ENCODE measurements at places on chromosomes 7 and 10.

GRCh38 chr10:59098831-59099452, 77.5 kb upstream of the PHYHIPL start:
- H3K27ac ChIP-seq: no peak overlapping the region
- H3K27me3 ChIP-seq: no peaks in the 10 kb centered on the region
- no peak for DNase-seq
- no peaks in the 10 kb centered on the region for H3K36me3 ChIP-seq

- H3K27me3 ChIP-seq: no peaks in the 10 kb centered on the region
- H3K27ac ChIP-seq: no peak overlapping the region
- DNase-seq: no peak
- H3K36me3 ChIP-seq: peaks cover 47% of the 10 kb centered on the region
- no peak overlapping the region for H3K4me3 ChIP-seq
- no peaks in the 10 kb centered on the region for H3K4me1 ChIP-seq
Measured at GRCh38 chr10:68784476-68784875, 42.9 kb upstream of the STOX1 start.

- H3K4me1 ChIP-seq: peaks cover 69% of the 10 kb centered on the region
- peaks cover 4% of the 10 kb centered on the region for H3K36me3 ChIP-seq
- H3K27me3 ChIP-seq: no peaks in the 10 kb centered on the region
- no peak overlapping the region for H3K27ac ChIP-seq
Measured at GRCh38 chr10:80199828-80200227, 5.5 kb downstream of the ANXA11 start.

- no peak overlapping the region for H3K27ac ChIP-seq
- no peak overlapping the region for H3K4me3 ChIP-seq
- no peaks in the 10 kb centered on the region for H3K27me3 ChIP-seq
- H3K4me1 ChIP-seq: no peaks in the 10 kb centered on the region
Measured at GRCh38 chr7:4216016-4216415, 466.1 kb upstream of the FOXK1 start.

- H3K4me1 ChIP-seq: peaks cover 19% of the 10 kb centered on the region
- DNase-seq: peak; percentile 57
- no peaks in the 10 kb centered on the region for H3K27me3 ChIP-seq
- H3K36me3 ChIP-seq: no peaks in the 10 kb centered on the region
Measured at GRCh38 chr7:37352974-37353948, 95.4 kb downstream of the ELMO1 start.

DNA sequence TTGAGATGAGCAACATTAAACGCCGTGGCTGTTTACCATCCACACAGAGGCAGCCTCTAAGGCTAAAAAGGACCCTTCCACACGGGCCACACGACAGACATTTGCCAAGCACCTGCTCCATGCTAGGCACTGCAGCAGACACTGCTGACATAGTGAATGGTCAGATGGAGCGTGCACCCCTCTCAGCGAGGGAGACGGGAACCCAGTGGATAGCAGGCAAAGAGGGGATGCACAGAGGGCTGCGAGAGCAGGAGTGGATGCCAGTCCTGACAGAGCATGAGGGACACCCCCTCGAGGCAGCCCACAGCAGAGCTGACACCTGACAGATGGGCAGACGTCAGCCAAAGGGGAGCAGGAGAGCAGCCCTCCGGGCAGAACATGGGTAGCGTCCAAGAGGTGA, 5.6 kb upstream of the STK32C start:
- DNase-seq: no peak
- peaks cover 6% of the 10 kb centered on the region for H3K4me1 ChIP-seq
- H3K27me3 ChIP-seq: no peaks in the 10 kb centered on the region
- no peak overlapping the region for H3K27ac ChIP-seq
- H3K36me3 ChIP-seq: no peaks in the 10 kb centered on the region

- no peaks in the 10 kb centered on the region for H3K4me1 ChIP-seq
- no peak overlapping the region for H3K27ac ChIP-seq
- H3K27me3 ChIP-seq: no peaks in the 10 kb centered on the region
- H3K4me3 ChIP-seq: no peak overlapping the region
- H3K36me3 ChIP-seq: no peaks in the 10 kb centered on the region
- no peak for DNase-seq
Measured at GRCh38 chr7:100378114-100378755, 4.9 kb downstream of the PILRA start.

DNA sequence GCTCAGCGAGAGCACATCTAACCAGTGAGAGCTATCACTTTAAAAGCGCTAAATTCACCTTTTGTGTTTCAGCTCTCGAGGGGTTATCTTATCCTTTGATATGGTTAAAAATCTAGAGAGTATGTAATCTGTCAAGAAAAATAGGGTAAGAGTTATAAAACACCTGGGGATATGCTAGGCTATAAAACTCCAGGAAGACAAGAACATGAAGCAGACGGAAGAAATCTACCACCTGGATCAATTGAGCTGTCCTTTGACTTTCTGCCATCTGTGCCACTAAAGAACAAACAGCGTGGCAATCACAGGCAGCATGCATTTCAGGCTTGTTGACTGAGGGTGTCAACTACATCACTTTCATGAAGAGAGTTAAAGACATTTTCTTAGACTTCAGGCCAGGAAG, 83.1 kb downstream of the ZNF248 start:
- no peak overlapping the region for H3K27ac ChIP-seq
- no peaks in the 10 kb centered on the region for H3K36me3 ChIP-seq
- DNase-seq: no peak
- H3K27me3 ChIP-seq: no peaks in the 10 kb centered on the region
- H3K4me1 ChIP-seq: no peaks in the 10 kb centered on the region
- H3K4me3 ChIP-seq: no peak overlapping the region

GRCh38 chr10:69416695-69417094, at the start of gene TACR2:
TACR2 (minus strand) TSS chr10:69416918; CDS start chr10:69416323, 595 bp downstream.
- no peaks in the 10 kb centered on the region for H3K4me1 ChIP-seq
- no peaks in the 10 kb centered on the region for H3K27me3 ChIP-seq

- H3K4me3 ChIP-seq: no peak overlapping the region
- no peaks in the 10 kb centered on the region for H3K36me3 ChIP-seq
- no peak for DNase-seq
- H3K27me3 ChIP-seq: no peaks in the 10 kb centered on the region
- no peak overlapping the region for H3K27ac ChIP-seq
Measured at GRCh38 chr10:93554316-93554663, 12.2 kb upstream of the FFAR4 start.

- no peak overlapping the region for H3K4me3 ChIP-seq
- H3K27me3 ChIP-seq: no peaks in the 10 kb centered on the region
- H3K36me3 ChIP-seq: no peaks in the 10 kb centered on the region
- no peak for DNase-seq
- H3K27ac ChIP-seq: no peak overlapping the region
Measured at GRCh38 chr7:41977151-41977651, 259.8 kb downstream of the GLI3 start.

- no peak overlapping the region for H3K4me3 ChIP-seq
- no peak overlapping the region for H3K27ac ChIP-seq
- no peaks in the 10 kb centered on the region for H3K4me1 ChIP-seq
Measured at GRCh38 chr10:110408203-110408871, 89.4 kb upstream of the DUSP5 start.

- H3K27me3 ChIP-seq: no peaks in the 10 kb centered on the region
- DNase-seq: no peak
- H3K36me3 ChIP-seq: no peaks in the 10 kb centered on the region
- H3K4me3 ChIP-seq: no peak overlapping the region
- H3K27ac ChIP-seq: no peak overlapping the region
- no peaks in the 10 kb centered on the region for H3K4me1 ChIP-seq
Measured at GRCh38 chr7:147465223-147465622, 1125.3 kb upstream of the C7orf33 start.

DNA sequence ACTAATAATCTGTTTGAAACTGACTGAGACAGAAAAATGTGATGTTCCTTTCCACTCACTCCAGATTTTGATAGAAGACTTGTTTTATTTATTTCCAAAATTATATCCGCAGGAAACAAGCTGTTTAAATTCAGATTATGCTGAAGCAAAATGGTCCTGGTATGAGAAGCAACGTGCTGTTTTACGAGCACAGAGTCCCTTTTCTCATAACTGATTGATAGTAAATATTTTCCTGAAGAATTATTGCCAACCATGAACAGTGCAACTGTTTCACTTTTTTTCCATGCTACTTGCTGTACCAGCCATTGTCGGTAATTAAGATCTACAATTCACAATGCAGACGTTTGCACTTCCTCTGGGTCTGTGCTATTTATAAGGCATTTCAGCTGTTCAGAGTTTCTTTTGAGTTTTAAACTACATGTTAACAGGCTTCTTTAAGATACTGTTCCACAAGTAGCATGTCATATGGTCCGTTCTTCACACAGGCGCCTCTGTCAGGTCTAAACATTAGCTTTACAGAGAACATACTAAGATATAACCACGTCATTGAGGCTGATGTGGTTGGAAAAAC, 103.8 kb downstream of the POLL start:
- H3K4me1 ChIP-seq: no peaks in the 10 kb centered on the region
- no peak for DNase-seq
- H3K36me3 ChIP-seq: no peaks in the 10 kb centered on the region
- no peak overlapping the region for H3K4me3 ChIP-seq
- no peak overlapping the region for H3K27ac ChIP-seq

GRCh38 chr10:125151553-125152449, 8.6 kb downstream of the CTBP2 start:
- no peak overlapping the region for H3K27ac ChIP-seq
- no peaks in the 10 kb centered on the region for H3K4me1 ChIP-seq
- no peaks in the 10 kb centered on the region for H3K36me3 ChIP-seq
- H3K27me3 ChIP-seq: peaks cover 7% of the 10 kb centered on the region
- no peak overlapping the region for H3K4me3 ChIP-seq
- no peak for DNase-seq

DNA sequence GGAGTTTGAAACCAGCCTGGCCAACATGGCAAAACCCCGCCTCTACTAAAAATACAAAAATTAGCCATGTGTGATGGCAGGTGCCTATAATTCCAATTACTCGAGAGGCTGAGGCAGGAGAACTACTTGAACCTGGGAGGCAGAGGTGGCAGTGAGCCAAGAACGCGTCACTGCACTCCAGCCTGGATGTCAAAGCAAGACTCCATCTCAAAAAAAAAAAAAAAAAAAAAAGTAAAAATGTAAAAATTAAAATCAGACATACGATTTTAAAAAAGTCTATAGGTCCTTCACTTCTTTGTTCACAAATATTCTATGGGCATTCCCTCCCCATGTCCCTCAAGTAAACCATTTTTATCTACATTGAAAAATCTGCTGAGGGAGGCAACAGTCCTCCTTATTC, 34.9 kb upstream of the TLL2 start:
- H3K4me1 ChIP-seq: no peaks in the 10 kb centered on the region
- DNase-seq: no peak
- H3K36me3 ChIP-seq: peaks cover 43% of the 10 kb centered on the region
- H3K27me3 ChIP-seq: no peaks in the 10 kb centered on the region
- no peak overlapping the region for H3K27ac ChIP-seq
- H3K4me3 ChIP-seq: no peak overlapping the region

GRCh38 chr10:123585477-123586445, 80.4 kb upstream of the GPR26 start:
- no peak overlapping the region for H3K27ac ChIP-seq
- no peaks in the 10 kb centered on the region for H3K4me1 ChIP-seq
- DNase-seq: no peak

DNA sequence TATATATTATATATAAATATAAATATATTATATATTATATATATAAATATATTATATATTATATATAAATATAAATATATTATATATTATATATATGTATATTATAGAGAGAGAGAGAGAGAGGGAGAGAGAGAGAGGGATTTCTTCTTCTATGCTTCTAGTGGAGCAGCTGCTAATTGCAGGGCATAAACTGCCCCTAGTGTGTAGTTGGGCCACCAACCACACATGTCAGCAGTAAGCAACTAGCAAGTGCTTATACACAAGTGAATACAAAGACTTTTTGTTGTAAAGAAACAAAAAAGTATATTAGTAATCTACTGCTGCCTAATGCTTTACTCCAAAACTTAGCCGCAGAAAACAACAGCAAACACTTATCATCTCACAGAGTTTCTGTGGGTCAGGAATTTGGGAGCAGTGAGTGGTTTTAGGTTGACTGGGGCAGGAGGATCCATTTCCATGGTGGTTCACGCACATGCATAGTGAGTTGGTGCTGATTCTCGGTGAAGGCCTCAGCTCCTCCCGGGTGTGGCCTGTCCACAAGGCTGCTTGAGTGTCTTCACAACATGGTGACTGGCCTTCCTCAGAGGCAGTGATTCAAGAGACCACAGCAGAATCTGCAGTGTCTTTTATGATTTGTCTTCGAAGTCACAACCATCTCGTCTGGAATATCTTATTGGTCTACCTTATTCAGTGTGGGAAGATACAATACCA, 25.5 kb upstream of the BAG3 start:
- no peak overlapping the region for H3K27ac ChIP-seq
- H3K4me3 ChIP-seq: no peak overlapping the region
- no peaks in the 10 kb centered on the region for H3K27me3 ChIP-seq
- no peaks in the 10 kb centered on the region for H3K4me1 ChIP-seq
- no peak for DNase-seq

DNA sequence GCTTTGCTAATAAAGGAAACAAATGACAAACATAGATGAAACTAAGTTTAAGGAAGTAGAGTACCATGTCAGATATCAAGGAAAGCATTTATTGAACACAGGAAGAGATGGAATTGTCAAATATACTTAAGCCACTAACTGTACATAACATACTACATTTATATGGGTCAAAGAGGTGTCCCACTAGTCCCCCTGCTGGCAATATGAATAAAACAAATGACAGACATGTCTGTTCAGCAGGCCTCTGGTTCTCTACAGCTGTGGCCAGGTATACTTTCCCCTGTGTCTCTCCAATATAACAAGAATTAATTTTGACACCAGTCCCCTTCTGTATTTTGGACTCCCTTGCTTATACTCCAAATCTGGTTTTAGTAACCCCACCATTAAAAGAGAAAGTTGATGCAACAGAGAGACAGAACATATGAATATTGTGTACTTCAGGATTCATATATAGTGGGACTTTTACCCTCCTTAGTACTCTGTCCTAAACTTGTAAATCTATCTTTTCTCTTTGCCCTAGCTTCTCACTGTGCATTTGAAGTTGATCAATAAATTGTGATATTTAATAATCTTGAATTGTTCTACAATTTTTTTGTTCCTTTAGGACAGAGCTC, 42.9 kb downstream of the CD36 start:
- no peak overlapping the region for H3K4me3 ChIP-seq
- H3K36me3 ChIP-seq: no peaks in the 10 kb centered on the region
- H3K27ac ChIP-seq: no peak overlapping the region
- H3K4me1 ChIP-seq: no peaks in the 10 kb centered on the region
- H3K27me3 ChIP-seq: no peaks in the 10 kb centered on the region
- DNase-seq: no peak

DNA sequence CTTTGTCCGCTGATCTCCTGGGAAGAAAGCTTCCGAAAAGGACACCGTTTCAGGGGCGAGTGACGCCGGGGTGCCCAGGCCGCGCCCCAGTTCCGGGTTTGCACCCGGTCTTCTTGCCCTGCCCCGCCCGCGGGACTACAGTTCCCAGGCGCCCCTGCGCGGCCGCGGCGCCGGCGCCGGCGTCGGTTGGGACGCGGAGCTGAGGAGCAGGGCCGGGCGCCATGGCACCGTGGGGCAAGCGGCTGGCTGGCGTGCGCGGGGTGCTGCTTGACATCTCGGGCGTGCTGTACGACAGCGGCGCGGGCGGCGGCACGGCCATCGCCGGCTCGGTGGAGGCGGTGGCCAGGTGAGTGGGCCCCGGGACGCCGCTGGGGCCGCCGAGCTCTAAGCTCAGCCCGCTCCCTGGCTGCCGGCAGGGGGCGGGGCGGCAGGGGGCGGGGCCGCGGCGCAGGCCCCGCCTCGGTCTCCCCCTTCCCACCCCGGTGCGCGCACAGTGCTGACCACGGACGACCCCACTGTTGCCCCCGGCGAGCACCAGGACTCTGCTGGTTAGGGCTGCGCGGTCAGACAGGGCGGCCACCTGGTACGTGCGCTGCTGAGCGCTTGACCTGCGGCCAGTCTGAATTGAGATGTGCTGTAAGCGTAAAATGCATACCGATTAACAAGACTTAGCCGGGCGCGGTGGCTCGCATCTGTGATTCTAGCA, at the start of gene LHPP:
TSS of gene LHPP (plus strand) at position 182 of the 706 bp plus-strand sequence. CDS start at position 222, 40 bp downstream.
- peaks cover 13% of the 10 kb centered on the region for H3K4me1 ChIP-seq
- H3K27ac ChIP-seq: peak within 1 kb of the TSS; percentile 62
- H3K36me3 ChIP-seq: no peaks in the 10 kb centered on the region
- peak; percentile 75 for DNase-seq

Data from effector memory CD4-positive, alpha-beta T cell (primary cell).